ENCODE measurements at places on chromosomes 1 and 21.
A peak's percentile ranks its signal among the peaks of the same experiment; 100 is the strongest.

DNA sequence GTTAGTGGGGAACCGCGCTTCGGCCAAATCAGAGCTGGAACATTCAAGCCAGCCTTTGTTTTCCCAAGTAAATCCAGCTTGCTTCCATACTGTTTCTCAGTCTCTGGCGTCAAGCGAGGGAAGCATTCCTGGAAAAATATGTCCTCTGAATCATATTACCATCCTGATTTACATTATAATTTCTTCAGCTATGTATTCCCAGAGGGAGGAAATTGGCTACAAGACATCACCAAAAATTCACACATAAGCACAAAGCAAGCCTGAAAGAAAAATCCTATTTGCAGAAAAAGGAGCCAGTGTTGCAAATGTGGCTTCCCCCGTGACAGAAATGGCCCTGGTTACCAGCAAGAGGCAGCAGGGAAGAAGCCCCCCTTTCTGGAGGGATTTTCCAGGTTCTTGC lies 233.3 kb downstream of the KCNJ6 start:
- DNase-seq = no peak

GRCh38 chr21:28152732-28153131 lies 839.9 kb downstream of the LTN1 start:
- no peak for DNase-seq

- no peak for DNase-seq
Observed at GRCh38 chr1:97632075-97632474, 288.8 kb downstream of the DPYD start.

DNA sequence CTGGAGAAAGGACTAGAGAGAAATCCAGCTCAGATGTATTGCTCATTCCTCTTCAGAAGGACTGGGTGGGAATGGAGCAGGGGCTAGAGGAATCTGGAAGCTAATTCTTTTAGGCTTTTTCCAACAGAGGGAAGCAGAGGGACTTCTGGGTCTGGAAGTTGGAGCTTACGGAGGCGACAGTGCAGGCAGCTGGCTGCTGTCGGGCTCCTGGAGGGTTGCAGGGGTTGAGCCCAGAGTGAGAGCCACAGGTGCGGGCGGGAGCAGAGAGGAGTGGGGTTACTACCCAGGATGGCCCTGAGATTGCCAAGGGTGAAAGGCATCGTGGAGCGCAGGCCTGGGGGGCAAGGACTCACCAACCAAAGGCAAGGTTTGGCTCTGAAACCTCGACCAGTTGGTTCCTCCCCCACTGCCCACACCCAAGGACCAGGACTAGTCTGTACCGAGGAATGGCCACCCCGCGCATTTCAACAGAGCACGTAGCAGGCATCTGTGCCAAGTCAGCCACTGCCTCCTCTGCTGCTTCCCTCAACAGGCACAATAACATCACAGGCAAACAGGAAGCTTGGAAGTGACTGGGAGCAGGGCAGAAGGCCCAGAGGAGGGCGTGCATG lies 22.7 kb upstream of the EDN2 start:
- DNase-seq = no peak

DNA sequence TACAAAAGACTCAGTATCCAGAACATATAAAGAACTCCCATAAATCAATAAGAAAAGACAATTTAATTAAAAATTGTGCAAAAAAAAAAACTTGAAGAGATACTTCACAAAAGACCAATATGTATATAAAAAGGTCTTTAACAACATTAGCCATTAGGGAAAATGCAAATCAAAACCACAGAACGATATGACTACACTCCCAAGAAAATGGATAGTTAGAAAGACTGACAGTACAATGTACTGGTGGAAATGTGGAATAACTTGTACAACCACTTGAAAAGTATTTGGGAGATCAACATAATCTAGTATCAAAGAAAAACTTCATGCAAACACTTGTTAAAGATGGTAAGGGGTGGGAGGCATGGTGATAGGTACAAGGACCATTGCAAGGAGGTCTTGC lies 3.9 kb upstream of the CLCA1 start:
- DNase-seq = no peak

DNA sequence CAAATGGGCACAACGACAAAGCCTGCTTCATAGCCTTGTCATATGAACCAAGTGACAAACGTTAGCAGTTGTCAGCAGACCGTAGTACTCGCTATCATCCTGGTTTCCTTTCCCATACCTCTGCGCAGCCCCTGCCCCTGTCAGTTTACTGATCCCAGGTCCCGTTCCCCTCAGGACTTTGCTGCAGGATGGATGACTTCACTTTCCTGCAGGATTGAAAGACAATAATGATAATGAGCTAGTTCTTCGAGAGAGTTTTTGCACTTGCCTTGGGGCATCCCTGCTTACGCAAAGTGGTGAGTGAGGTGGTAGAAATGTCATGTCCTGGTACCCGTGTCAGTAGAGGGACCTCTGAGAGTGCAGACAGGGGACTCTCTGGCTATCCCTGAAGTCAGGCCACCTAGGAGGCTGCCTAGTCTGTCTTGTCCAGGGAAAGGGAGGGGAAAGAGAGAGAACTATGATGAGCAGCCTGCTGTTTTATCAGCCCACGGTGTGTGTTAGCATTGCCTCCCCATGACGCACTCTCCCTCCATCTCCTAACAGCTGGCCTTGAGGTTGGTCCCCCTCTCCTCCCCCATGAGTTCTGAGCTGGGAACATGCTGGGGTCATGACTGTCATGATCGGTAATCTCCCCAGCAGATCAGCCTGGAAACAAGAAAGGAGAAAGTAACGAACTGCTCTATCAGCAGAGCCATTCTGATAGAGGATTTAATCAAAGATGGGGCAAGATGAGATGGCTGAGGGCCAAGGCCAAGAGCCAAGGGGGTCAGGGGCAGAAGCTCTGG lies 53.7 kb downstream of the ELK4 start:
- no peak for DNase-seq

GRCh38 chr21:26753822-26754221 lies 91.4 kb downstream of the ADAMTS1 start:
- DNase-seq = no peak

DNA sequence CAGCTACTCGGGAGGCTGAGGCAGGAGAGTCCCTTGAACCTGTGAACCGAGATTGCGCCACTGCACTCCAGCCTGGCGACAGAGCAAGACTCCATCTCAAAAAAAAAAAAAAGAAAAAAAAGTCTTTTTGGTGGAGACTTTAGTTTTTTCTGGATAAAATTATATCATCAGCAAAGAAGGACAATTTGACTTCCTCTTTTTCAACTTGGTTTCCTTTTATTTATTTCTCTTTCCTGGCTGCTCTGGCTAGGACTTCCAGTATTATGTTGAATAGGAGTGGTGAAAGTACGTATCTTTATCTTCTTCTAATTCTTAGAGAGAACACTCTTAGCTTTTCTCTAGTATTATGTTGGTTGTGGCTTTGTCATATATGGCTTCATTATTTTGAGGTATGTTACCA lies 130.8 kb downstream of the PCBP3 start:
- DNase-seq = no peak

GRCh38 chr1:56850922-56851321 lies 3.7 kb upstream of the C8A start:
- DNase-seq = no peak

DNA sequence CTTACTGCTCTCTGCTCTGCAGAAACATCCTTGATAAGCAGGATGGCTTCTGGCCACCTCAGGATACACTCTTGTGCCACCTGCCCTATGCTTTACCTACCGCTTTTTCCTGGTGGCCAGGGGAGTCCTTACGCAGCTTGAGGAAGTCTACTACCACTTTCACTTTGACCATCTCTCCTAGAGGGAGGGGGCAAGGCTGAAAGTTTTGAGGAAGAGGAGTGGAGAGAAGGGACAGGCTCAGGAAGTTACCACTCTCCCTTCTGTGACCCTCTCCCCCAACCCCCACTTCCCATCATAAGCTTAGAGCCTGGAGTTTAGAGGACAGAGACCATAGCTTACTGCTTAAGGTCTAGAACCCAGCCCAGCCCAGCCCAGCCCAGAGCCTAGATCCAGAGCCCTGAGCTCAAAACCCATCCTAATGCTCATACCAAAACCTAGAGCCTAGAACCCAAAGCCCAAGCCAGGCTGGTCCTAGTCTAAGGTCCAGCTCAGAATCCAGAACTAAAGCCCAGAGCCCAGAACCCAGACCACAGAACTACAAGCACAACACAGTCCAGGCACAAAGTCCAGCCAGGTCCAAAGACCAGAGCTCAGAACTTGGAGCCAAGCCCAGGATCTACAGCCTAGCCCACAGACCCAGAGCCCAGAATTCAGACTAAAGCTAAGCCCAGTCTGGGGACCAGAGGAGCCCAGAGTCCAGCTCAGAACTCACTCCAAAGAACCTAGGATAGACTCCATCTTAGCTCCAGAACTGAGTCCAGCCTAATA lies 18.0 kb upstream of the MFSD2A start:
- DNase-seq = no peak

GRCh38 chr21:37475186-37475868 lies 108.8 kb downstream of the DYRK1A start:
- DNase-seq = no peak

DNA sequence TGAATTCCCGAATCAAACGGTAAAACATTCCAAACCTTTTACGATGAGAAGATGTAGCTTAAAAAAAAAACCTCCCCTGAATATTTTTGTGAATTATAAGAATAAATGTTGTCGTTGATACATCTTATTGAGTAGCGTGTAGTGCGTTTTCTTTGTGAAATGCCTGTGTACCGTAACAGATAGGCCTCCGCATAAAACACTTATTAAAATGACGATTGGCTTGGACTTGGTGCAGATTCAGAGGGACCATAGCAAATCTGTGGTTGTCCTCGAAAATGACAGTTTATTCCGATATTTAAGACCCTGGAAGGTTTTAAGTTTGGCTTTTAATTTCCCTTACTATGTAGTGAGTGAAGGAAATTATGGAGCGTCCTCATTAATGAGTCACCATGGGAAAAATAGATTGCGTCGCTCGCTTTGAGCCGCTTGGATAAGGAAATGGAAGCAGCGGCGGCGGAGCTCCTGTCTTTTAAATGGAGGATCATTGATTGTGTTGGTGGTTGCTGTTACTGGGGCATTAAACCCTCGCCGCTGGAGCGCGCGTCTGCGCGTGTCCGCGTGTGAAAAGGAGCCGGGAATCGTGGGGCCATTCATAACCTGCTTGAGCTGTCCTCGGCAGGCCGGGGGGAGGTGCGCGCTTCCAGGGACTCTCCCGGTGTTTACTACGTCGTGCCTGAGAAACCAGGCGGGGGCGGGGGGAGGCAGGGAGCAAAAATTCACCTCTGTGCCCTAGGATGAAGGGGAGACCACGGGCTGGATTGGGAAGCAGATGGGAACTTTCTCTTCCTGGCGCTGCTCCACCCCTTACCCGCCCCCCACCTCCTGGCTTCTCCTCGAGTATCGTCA lies 1.6 kb downstream of the SPEN start:
- DNase-seq = peak; percentile 71

- DNase-seq = no peak
Observed at GRCh38 chr1:29812408-29813135, 576.2 kb downstream of the PTPRU start.

DNA sequence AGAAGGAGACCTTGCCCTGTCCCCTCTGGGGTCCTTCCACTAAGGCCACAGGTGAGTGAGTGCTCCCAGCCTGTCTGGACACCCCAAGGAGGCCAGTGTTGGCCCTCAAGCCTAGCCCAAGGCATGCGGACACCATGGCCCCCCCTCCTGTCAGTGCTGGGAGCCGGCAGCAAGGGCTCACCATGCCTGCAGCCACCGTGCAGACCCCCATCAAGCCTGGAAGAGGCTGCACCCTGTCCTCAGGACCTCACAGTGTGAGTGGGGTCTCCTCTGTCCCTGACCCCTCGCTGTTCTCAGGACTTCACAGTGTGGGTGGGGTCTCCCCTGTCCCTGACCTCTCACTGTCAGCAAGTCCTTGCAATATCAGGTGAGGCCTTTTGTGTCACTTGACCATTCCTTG lies 33.2 kb upstream of the PRSS38 start:
- DNase-seq = no peak
